ENCODE measurements at places on chromosomes 6 and 20.
A peak's percentile ranks its signal among the peaks of the same experiment; 100 is the strongest.

- DNase-seq = no peak
Observed at GRCh38 chr20:53255102-53255710, 283.0 kb downstream of the TSHZ2 start.

- no peak for DNase-seq
Observed at GRCh38 chr6:145069966-145070365, 665.4 kb downstream of the EPM2A start.

GRCh38 chr6:125983246-125983945 lies 2.9 kb upstream of the TRMT11 start:
- no peak for DNase-seq

- no peak for DNase-seq
Observed at GRCh38 chr6:121993362-121993761, 406.1 kb upstream of the HSF2 start.

DNA sequence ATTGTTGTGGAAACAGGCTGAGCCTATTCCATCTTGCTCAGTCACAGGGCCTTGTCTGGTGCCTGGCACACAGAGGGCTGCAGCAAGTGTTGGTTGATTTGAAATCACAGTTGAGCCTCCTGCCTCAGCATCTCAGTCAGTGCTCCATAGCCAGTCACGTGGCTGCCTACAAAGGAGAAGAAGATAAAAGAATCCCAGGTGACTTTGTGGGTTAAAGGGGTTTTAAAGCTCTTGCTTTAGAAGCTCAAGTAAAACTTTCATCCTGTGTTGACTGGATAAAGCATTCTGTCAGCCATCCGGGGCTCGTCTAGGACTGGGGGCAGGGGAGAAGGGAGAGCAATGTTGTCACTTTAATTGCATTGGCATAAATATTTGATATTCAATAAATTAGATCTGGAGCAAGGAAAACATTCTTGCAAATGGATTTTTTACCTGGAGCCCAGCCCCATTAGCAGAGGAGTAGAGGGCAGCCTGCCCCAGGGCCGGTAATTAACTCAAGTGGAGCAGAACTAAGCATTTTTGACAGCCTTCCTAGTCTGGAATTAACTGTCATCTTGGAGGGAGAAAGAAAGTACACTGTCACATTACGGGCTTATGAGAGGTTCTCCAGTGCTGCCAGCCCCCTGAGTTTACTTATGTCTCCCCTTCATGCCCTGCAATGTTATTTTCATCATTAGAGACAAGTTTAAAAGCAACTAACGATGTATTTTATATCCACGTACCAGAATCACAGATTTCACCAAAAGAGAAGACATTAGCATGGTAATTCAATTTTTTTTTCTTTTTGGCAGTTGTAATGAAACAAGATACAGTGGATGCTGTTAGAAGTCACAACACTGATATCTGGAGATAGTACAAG lies 71.7 kb upstream of the GTSF1L start:
- no peak for DNase-seq

- peak; percentile 23 for DNase-seq
Observed at GRCh38 chr6:81751388-81752083, 945 bp downstream of the TENT5A start.

- DNase-seq = no peak
Observed at GRCh38 chr6:80329496-80329895, 223.0 kb downstream of the BCKDHB start.

GRCh38 chr20:58169450-58169849 lies 59.0 kb downstream of the ANKRD60 start:
- no peak for DNase-seq

- no peak for DNase-seq
Observed at GRCh38 chr6:29850011-29850553, 22.5 kb downstream of the HLA-G start.

DNA sequence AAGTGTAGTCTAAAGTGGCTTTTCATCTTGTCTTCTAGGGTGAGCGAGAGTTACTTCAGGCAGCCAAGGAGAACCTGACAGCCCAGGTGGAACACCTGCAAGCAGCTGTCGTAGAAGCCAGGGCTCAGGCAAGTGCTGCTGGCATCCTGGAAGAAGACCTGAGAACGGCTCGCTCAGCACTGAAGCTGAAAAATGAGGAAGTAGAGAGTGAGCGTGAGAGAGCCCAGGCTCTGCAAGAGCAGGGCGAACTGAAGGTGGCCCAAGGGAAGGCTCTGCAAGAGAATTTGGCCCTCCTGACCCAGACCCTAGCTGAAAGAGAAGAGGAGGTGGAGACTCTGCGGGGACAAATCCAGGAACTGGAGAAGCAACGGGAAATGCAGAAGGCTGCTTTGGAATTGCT lies 27.1 kb downstream of the C20orf173 start:
- DNase-seq = no peak

GRCh38 chr20:49610691-49611538 lies 43.0 kb upstream of the PTGIS start:
- peak; percentile 57 for DNase-seq

DNA sequence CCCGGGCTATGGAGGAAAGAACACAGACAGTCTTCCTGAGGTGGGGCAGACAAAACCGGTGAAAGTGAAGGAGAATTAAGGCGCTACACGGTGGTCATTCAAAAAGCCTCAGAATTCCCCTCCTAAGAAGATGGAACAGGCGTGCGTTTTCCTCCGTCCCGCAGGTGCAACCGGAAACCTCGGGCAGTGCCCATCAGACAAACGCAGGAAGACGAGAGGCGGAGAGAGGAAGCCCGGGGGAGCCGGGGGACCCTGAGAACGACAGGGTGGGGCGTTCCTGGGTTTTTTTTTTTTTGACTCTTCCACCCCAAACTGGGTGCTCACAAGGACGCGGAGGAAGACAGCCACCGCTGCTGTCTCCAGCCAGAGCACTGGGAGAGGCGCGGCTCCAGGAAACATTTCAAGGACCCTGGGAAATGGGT lies 25.4 kb downstream of the TTLL2 start:
- DNase-seq = no peak

DNA sequence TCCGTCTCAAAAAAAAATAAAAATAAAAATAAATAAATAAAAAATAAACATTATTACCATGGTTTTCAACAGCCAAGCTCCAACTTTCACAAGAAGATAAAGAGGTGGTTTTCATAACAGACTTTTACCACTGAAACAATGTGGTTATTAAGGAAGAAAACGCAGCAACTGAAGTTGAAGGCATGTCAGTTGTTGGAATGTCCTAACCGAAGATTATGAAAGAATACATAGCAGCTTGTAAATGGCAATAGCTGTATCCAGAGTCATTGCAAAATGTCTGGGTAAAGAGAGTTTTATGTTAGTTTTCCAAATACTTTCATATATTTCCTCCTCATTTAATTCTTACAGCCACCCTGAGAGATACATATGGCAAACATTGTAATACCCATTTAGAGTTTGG lies 161.6 kb upstream of the MARCKS start:
- no peak for DNase-seq

DNA sequence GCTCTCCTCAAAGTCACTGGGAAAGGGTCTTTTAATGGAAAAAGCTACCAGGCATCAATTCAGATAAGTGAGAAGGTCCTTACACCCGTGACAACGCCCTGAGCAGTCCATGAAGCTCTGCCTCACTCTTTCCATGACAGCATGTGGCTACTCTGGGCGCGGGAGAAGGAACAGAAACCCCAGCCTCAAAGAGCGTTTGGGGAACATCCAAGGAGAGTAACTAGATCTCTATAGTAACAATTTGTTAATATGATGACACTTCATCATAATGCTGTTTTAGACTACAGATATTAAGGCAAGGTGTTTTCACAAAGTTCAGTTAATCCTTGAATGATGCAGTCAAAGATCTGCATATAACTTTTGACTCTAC lies 55.2 kb downstream of the KIF6 start:
- no peak for DNase-seq

Measured in stimulated activated CD8-positive, alpha-beta memory T cell treated with anti-CD3 and anti-CD28 coated beads, Interleukin-7, amount 100 ng/mL, for 4 hours (primary cell).